ENCODE measurements at places on chromosomes 2 and 18.

- no peak for DNase-seq
Observed at GRCh38 chr18:10482363-10482984, 28.0 kb downstream of the APCDD1 start.

DNA sequence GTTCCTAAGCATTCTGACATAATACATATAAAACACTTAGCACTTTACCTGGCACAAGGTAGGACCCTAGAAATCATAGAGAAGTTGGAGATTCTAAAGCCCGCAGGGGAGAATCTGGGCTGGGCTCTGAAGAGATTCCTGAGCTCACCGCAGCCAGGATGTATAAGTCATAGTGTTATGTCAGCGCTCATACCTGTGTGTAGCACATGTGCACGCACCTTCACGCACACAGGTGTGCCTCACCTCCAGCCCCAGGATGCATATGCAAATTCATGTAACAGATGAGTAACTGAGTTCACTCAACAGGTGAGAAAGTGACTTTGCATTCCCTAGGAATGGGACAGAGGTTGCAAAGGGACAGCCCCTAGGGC is 7.9 kb upstream of the SDC1 start:
- DNase-seq = no peak

DNA sequence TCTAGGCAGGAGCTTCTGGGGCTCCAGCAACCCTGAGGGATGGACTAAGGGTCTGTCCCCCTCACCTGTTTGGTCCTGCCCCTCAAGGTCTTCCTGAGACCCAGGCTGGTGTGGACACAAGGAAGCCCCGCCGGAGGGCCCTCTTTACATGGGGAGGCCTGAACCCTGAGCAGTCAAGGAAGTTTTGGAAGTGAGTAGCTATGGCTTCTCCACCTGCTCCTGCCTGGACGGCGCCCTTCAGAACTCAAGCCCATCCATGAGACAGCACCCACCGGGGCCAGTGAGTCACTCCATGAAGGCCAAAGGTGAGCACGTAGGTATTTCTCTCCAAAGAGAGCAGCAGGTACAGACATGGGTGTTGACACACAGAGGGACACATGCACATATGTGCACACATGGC is 98.2 kb upstream of the CTDP1 start:
- DNase-seq = no peak

GRCh38 chr18:11818486-11819203 is 32.6 kb upstream of the CHMP1B start:
- no peak for DNase-seq

DNA sequence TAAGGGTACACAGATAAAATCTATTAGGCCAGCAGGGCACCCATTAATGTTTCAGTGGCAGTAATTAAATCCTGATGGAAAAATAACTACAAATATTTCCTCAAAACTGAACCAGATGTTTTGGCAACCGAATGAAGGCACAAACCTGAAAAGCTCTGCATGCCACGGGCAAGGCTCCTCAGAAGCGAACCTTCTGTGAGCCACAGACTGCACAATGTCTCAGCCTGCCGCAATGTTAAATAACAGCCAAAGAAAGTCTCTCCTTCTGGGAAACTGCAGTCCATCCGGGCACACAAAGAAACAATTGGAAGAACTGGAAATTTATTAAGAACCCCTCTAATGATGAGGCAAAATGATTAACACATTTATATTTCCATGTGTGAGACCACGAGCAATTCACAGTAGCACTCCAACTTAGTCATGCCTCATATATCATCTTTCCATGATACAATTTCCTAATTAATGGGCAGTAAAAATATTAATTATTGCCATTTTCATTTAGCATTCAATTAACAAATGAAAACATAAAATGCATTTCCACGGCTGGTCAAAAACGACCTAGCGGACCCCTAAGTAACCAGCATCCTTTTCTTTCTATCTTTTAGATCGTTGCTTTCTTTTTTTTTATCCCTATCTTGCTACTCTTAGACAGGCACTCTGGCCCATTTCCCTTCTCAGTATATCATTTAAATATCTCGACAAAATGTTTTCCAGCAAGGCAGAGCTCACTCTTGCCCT is 237.5 kb downstream of the EPHA4 start:
- no peak for DNase-seq

- no peak for DNase-seq
Observed at GRCh38 chr2:240140920-240141319, 462 bp upstream of the OTOS start.

GRCh38 chr2:38622210-38622609 is 19.5 kb upstream of the HNRNPLL start:
- DNase-seq = no peak

DNA sequence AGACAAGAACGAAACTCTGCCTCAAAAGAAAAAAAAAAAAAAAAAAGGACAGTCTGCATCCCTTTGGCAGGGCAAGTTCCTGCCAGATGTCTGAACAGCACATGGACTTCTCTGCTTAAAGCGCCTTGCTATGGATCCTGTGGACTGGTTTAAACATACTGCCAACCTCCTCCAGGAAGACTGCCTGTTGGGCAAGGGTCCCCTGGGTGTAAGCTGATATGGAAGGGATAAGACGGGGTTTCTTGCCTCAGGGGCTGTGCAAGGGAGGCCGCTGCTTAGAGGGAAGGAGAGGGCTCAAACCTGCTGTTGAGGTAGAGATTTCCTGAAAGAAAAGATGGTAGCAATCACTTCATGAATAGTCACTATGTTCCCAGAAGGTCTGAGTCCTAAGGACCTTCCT is 22.2 kb downstream of the SKA1 start:
- no peak for DNase-seq

DNA sequence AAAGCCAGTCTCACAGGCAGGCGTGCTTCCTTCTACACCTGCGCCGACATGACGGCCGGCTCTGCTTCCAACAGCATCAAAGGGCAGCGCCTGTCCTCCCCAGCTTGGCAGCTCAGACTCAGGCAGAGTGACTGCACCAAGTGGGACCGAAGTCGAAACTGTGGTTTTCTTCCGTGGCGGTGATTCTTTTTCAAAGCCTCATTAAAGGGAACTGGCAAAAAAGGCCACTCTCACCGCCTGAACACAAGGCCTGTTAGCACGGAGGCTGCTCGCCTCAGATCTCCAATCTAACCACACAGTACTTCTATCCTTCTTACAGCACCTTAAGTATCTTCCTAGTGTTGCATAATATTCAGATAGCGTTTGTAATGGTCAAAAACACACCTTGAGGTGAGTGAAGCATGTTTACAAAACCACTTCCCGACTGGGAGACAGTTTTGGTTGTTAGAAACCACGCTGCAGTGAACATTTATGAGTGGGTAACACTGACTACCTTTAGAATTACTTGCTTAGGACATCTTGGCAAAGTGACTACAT is 236.4 kb downstream of the HDAC4 start:
- no peak for DNase-seq

- DNase-seq = no peak
Observed at GRCh38 chr2:5076599-5076998, 615.6 kb upstream of the SOX11 start.

DNA sequence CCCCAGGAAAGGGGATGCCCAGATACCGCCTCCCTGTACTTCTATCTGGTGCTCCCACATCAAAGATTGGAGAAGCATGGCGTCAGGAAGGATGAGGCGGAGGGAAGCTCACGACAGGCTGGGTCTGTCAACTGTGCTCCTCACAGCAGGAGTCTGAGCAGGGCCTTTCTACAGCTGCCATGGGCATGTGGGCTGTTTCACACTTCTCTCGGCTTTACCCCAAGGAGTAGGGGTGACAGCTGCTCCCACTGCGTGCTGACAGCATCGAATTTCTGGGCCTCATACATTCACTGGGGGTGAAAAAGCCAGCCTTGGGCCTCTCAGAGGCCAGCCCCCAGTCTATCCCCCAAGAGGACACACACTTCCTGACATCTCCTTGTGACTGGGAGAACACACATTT is 21.1 kb downstream of the NEURL3 start:
- DNase-seq = no peak

DNA sequence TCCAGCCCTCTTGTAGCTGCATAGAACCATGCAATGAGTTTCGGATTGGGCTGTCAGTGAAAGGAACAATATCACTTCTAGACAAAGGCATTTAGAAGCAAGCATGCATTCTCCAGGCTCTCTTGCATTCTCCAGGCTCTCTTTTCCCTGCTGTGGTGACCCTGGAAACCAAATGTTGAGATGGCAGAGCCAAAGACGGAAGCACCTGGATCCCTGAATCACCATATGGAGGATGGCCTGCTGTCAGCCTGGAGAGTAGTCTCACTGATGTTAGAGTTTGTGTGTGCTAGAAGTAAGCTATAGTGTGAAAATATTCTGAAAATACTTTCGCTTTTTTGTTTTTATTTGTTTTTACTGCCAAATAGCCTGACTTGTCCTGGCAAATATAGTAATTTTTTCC is 203.9 kb downstream of the C1D start:
- DNase-seq = no peak

DNA sequence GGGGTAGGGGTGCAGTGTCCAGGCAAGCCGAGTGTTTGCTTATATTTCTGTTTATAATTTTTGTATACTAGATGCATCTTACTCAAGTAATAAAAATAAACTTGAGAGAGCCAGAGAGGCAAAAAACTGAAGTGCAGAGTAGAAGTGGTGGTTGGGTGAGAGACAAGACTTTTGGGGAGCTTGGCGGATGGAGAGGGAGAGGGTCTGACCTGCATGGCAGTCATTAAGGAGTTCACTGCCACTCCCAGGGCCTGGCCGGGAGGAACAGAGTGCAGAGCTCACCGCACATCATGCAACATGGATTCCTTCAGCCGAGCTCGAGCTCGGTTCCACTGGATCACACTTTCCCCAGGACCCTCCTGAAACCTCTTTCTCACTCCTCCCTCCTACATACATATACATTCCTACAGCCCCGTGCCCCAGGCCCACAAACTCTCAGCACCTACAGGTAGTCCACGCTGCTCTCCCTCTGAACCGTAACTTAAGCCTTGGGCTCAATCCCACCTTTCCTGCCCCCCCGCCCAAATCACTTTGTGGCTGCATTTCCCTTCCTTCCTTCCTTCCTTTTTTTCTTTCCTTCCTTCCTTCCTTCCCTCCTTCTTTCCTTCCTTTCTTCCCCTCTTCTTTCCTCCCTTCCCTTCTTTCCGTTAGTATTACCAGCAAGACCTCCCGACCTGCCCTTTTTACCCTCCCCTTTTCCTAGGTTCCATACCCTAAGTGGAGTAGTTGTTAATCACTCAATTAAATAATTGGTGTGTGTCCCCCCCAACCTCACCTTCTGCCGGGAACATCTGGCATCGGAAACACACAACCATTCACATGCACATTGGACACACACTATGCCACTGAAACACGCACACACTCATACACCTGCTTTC is 37.1 kb upstream of the ATP6V1B1 start:
- no peak for DNase-seq

- DNase-seq = no peak
Observed at GRCh38 chr18:6752202-6752860, 22.8 kb downstream of the ARHGAP28 start.

- no peak for DNase-seq
Observed at GRCh38 chr2:211652327-211652726, 886.3 kb downstream of the ERBB4 start.

GRCh38 chr2:100992262-100992661 is 9.8 kb upstream of the RPL31 start:
- DNase-seq = no peak

DNA sequence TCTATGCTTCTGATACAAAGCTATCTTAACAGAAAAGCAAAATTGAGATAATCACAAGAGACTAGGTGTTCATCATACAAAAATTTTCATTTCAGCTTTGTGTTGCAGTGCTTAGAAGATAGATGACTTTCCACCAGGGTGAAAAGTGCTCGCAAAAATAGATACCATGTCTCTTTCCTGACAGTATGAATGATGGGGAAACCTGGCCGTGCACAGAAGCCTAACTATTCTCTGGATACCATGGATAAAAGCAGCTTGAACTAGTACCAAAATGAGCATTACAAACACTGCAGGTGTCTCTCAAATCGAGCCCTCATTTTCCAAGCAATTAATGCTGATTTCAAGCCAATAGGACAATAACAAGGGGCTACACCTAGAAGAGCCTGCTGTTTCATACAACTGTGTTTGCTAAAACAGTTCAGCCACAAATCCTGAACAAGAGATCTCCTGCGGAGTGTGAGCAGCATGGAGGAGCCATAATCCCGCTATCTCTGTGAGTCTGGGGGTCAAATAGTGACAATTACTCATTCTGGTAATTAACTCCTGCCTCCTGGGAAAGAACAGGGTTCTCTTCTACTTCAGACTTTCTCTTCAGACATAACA is 507.6 kb downstream of the PID1 start:
- no peak for DNase-seq

DNA sequence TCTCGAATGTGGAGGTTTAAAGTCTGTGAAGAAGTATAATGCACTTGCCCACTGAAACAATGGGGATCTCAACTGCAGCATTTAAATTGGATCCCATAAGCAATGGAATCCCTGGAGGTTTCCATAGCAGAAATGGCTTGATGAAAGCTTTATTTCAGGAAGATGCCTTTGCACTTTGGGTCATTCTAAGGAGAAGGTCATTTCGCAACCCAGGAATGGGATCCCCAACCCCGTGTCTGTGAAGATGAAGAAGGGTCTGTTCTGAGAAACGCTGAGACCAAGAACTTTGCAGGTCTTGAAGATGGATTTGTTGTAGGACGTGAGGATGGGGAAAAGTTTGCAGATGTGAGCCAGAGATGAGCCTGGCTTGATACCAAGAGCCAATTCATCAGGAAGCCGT is 1.8 kb upstream of the KCNG3 start:
- no peak for DNase-seq

DNA sequence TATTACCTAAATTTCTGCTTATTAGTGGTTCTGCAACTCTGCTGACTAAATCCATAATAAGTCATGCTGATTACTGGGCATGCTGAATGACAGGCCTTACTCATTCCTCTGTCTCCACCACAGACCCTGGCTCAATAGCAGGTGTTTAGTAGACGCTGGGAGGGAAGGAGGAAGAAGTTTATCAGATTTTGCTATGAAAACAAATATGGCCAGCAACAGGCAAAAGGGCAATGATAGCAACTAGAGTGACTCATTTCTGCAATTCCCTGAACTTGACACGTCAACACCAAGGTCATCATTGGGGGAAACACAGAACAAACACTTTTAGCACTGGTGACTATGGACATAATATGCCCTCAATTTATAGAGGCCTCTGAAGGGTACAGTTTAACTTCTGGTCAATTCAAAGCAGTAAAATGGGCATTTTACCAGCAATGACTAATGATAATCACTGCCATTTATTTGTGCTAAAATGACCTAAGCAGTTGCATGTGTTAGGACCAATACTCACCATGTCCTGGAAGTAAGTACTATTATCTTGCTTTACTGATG is 35.2 kb downstream of the TMEM163 start:
- DNase-seq = no peak

GRCh38 chr18:41579185-41579584 is 375.8 kb upstream of the PIK3C3 start:
- DNase-seq = no peak

DNA sequence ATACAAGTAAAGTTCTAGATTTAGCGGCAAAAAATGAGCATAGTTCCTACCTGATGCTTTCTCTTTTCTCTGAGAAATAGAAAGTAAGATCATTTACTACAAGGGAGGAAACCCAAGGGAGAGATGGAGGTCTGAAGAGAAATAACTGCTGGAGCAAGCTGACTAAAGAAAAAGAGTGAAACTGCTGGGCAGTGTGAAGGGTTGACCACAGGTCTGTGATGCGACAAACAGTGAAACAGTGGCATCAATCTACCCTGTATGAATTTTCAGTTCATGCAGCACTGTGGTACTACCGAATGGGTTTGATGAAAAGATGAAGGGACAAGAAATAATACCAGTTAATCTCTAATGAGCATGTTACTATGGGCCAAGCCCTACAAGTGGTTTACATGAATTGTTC is 52.2 kb downstream of the CUL3 start:
- DNase-seq = no peak
